Colonic mucosa (tissue), 4 donors: ENCODE measurements at places on chromosomes 2 and 18. TPM values are rescaled to one million over a fixed set of nuclear protein-coding genes. Genes with fewer than 3 reads are reported as not detected.

DNA sequence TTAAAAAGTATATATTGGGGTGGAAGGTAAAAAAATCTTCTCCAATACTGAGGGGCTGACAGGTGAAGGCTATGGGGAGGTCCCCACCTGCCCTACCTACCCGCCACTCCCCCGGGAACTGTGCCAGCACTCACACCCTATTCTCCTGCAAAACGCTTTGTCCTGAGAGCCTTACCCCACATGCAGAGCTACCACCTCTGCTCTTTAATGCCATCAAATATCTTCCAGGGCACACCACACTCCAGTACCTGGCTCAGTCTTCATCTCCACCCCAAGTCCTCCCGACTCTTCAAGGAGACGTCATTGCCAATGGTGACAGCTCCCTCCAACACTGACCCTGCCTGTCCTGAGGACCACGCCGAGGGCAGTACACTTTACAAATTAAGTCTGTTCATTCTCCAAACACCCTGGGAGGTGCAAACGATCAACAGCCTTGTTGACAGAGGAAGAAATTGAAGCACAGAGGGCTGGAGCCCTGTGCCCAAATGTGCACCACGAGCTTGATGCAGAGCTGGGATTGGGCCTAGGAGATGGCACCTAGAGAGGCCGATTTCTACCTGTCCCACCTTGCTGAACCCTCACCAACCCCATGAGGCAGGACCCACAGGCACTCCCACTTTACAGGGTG lies 6.0 kb upstream of the GPR55 start:
- no peak for DNase-seq

The MRPL33 gene
- total RNA-seq, result 56.5 TPM

The COQ10B gene
- 15.5 TPM for total RNA-seq

- no peak for DNase-seq
Observed at GRCh38 chr2:9808334-9809063, 34.8 kb upstream of the TAF1B start.

DNA sequence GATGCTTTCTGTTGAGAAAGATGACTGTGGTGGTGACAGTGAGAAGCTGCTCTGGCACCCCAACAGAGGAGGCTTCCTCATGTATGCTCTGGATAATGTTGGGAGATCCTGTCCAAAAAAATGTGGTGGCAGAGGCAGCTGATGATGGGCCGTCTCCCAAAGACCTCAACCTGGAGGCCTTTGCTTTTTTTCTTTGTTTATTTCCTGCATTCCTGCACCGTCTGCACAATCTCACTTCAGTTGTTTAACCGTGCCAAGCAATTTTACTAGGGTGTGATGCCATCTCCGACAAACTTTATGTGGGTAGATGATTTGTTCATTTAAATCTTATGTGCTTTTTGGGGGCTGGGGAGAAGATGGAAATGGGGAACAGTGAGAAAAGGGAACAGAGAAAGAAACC lies 62.2 kb upstream of the IGFBP5 start:
- DNase-seq, result no peak

The LOXL3 gene
- 2.9 TPM for total RNA-seq

The TNFRSF11A gene
- 86.6 TPM for total RNA-seq

The GALR1 gene
- total RNA-seq, result 0.02 TPM

DNA sequence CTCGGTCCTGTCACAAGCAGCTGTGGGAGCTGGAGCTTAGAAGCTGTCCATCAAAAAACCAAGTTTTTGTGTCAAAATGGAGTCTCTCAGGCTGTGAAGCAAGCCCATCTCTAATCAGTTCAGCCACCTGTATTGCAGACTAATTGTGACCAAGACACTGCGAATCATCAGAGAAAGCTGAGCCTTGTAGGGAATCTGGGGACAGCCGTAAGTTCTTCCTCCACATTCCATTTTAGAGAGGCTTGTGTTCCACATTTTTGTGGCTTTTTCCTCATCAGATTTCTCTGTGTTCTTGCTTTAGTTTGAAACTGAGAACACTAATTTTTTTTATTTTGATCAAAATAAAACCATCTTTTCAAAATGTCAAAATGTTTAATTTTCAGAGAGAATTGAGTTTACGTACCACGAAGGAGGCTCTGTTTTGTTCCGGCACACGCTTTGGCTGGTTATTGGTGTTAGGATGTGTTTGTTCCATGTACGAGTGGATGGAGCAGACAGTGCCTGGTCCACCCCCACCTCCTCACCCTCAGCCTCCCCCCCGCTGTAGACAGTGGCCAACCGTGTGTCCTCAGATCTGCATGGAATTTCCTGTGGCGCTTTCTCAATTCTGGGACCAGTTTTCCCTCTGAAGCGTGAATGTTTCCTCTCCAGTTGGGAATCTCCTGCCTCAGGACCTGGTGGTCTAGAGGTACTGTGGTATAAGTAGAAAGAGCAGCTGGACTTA lies 140.8 kb downstream of the AGAP1 start:
- DNase-seq, result no peak

DNA sequence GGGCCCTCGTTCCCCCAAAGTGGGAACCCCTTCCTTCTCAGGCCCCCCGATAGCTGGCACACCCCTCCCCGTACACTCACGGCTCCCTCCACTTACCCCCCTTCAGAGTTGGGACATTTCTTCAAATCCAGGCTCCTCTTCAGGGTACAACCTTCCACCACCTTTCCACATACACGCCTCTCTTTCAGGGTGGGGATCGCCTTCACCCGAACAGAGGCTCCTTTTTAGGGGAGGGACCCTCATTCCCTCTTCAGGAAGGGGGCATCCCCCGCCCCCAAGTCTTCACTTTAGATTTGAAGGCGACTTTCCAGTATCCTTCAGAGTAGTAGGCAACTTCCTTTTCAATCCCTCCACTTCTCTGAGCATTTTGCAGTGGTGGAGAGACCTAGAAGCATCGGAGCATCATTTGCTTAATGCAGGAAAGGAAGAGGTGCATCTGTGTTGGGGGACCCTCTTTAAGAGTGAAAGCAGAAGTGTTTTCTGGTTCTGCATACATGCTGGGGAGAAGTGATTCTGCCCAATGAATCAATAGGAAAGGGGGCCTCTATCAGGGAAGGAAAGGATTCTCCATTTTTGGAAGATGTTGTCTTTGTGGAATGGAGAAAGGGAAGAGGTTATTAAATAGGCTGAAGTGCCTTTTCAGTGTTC lies 845 bp downstream of the EML4 start:
- no peak for DNase-seq

The MROH2A gene
- total RNA-seq, result not detected

DNA sequence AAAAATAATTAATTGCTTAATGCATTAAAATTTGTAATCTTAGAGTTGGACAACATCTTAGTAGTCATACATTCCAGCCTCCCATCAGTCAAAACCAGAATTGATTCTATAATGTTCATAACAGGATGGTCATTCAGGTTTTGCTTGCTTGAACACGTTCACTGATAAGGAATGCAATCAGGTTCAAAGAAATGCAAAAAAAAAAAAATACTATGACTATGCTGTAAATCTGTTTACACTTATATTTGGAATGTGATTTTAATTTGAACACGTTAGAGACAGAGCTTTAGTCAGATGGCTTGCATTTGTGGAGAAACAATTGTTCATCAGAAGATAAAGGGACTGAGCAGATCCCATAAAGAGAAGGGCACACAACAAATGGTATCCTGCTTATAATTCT lies 131.3 kb upstream of the UNC80 start:
- DNase-seq, result no peak

DNA sequence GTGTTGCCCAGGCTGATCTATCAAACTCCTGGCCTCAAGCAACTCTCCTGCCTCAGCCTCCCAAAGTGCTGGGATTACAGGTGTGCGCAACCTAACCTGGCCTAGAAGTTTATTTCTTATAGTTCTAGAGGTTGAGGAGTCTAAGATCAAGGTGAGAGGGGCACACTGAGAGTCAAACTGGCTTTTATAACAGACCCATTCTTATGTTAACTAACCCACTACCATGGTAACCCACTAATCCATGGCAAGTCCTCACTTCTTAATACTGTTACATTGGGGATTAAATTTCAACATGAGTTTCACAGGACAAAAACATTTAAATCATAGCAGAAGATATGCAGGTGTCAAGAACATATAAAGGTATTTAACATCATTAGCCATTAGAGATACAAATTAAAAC lies 50.6 kb downstream of the MDH1 start:
- no peak for DNase-seq
